ENCODE measurements at places on chromosomes 6 and 20.

DNA sequence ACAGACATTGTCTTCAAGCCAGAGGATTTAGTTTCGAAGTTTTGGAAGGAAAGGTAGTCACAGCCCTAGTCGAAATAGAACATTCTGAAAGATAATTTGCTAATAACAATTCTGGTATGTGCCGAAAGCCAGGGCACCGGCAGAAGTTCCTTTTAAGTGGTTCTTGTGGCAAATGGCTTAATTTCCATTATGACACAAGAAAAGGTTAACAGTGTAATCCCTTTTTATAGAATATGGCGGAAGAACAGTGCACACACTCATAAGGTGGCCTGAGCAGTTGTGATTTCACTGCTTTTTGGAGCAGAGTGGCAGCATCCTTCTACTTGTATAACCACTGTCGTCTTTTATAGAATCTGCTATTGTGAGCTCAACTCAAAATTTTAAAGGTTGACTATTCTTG, 152.4 kb downstream of the SASH1 start:
- no peak for DNase-seq

DNA sequence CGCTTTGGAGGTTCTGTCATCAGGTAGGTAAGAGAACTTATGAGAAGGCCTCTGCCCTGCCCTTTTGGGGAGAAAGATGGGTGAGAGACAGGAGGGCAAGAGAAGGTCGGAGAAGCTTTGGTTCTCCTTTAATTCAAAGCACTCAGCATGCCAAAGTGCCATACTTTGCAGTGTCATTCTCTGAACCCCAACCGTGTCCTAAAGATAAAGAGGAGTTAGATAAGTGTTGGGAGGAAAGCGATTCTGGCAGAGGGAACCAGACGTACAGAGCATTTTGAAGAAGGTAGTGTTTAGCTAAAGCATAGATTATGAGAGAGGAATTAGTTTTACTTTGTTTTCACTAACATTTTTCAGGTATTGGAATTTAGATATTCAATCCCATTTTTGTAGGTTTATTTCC, 40.3 kb downstream of the NKAIN2 start:
- no peak for DNase-seq

DNA sequence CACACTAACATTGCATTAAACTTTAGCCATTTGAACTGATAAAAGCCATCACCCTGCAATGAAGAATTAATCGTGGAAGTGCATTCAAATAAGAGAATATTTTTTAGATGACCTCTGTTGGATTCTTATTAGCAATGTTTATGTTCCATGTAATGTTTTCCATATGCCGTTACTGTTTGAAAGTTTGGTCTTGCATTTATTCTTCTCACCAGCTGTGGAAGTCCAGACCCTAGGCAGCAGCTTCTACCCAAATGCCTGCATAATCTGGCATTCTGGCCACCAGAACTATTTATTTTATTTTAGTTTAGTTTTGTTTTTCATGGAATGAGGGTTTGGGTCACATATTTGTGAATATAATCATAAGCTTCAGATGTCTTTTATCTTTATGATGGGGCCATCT, 140.4 kb downstream of the SAMD5 start:
- DNase-seq: no peak

- DNase-seq: no peak
Observed at GRCh38 chr6:167549213-167549612, 224.3 kb downstream of the TTLL2 start.

- peak; percentile 40 for DNase-seq
Observed at GRCh38 chr6:130365166-130366106, at the start of gene TMEM200A. Gene TMEM200A (plus strand): TSS chr6:130366017. CDS start chr6:130440423, 74,406 bp downstream.

DNA sequence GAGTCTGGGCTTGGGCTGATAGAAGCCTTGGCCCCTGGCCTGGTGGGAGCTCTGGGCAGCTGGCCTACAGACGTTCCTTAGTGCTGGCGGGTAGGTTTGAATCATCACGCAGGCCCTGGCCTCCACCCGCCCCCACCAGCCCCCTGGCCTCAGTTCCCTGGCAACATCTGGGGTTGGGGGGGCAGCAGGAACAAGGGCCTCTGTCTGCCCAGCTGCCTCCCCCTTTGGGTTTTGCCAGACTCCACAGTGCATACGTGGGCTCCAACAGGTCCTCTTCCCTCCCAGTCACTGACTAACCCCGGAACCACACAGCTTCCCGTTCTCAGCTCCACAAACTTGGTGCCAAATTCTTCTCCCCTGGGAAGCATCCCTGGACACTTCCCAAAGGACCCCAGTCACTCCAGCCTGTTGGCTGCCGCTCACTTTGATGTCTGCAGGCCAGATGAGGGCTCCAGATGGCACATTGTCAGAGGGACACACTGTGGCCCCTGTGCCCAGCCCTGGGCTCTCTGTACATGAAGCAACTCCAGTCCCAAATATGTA, 957 bp upstream of the VEGFA start:
- no peak for DNase-seq

- no peak for DNase-seq
Observed at GRCh38 chr6:133997267-133997666, 44.2 kb downstream of the TBPL1 start.

GRCh38 chr6:41352396-41352795, 17.0 kb downstream of the NCR2 start:
- no peak for DNase-seq

DNA sequence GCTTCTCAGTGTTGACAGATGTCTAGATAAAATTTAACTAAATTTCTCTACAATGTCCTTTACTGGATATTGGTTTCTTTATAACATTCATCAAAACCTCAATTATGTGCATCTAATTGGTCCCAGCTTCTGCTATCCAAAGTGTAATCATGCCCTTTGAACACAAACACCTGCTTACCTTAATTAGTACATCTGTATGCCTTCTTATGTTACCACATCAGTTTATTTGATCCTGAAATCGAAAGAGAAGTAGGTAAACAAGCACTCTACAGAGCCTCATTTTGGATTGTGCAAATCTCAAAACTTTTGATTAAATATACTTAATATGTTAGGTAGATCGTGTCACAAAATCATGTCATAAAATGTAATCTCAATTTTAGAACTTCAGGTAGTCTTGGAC, 36.5 kb downstream of the TAB2 start:
- no peak for DNase-seq

GRCh38 chr20:4814696-4815252, 93.1 kb downstream of the PRND start:
- DNase-seq: peak; percentile 52

DNA sequence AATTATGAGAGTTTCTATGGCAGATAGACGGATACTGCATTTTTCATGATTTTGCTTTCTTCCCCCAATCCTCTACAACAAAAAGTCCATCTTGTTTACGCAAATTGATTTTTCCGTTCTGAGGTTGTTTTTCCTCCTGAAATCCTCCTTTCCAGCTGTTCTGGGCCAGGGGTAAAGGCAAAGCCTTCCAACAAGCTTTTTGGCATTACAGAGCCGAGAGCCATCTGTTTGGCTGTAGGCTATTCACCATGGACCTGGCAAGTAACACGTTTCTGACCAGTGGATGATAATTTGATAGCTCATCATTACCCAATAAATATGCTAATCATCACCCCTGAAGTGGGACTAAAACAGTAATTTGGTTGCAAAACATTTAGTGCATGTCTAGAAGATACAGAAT, 226.5 kb downstream of the CBLN4 start:
- no peak for DNase-seq

DNA sequence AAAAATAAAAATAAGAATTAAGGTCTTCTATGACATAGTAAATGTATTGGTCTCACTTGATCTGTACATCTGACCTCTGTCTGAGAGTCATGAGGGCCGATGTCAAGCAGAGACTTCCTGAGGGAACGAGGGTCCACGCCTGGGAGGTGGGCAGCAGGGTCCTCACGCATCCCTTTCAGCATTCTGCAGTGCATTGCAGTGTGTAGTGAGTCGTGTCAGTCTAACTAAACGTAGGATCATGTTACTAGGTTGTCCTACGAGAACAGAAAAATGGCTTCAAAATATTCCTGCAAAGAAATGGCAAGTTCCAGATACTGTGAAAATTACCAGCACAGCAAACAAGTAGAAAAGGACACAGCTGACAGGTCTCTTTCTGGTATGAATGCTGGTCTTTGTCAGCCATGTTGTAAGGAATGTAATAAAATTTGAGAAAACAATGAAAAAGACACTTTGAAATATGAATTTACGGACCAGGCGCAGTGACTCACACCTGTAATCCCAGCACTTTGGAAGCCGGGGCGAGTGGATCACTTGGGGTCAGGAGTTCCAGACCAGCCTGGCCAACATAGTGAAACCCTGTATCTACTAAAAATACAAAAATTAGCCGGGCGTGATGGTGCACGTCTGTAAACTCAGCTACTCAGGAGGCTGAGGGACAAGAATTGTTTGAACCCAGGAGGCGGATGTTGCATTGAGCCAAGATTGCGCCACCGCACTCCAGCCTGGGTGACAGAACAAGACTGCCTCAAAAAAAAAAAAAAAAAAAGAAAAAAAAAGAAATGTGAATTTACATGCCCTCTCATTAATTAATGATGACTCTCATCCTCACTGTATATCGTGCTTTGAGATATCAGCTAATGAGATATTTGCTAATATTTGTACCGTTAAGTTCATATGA, 2.4 kb upstream of the AHCY start:
- DNase-seq: no peak

- DNase-seq: no peak
Observed at GRCh38 chr20:24873025-24873620, 75.9 kb upstream of the CST7 start.

- no peak for DNase-seq
Observed at GRCh38 chr20:50510706-50511542, 741 bp downstream of the PTPN1 start.

DNA sequence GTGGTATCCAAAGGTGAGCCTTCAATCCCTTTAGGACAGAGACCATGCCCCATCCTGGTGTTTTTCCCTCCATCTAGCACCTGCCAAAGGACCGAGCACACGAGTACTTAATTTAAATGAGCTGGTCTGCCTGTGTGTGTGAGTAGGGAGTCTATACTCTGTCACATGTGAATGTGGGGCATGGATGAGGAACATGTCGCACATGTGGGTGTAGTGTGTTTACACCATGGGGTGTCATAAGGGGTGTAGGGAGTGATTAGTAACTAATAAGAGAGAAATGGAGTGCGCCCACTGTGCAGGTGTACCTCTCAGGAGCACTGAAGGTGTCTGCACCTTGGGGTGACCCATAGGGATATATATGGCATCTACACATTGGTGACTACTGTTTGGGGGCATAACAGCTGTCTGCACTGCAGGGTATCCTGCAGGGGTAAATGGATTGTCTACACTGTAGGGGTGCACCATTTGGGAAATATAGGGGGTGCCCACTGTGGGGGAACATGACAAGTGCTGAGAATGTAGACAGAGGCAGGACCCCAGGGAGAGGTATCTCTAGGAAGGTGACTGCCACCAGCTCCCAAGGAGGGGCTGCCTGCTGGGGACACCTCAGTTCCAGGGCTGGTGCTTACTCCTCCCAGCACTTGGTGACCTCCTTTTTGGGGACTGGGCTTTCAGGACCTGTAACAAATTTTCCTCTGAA, 53.5 kb downstream of the EBF4 start:
- no peak for DNase-seq

GRCh38 chr6:110786696-110787095, 28.6 kb downstream of the CDK19 start:
- no peak for DNase-seq

DNA sequence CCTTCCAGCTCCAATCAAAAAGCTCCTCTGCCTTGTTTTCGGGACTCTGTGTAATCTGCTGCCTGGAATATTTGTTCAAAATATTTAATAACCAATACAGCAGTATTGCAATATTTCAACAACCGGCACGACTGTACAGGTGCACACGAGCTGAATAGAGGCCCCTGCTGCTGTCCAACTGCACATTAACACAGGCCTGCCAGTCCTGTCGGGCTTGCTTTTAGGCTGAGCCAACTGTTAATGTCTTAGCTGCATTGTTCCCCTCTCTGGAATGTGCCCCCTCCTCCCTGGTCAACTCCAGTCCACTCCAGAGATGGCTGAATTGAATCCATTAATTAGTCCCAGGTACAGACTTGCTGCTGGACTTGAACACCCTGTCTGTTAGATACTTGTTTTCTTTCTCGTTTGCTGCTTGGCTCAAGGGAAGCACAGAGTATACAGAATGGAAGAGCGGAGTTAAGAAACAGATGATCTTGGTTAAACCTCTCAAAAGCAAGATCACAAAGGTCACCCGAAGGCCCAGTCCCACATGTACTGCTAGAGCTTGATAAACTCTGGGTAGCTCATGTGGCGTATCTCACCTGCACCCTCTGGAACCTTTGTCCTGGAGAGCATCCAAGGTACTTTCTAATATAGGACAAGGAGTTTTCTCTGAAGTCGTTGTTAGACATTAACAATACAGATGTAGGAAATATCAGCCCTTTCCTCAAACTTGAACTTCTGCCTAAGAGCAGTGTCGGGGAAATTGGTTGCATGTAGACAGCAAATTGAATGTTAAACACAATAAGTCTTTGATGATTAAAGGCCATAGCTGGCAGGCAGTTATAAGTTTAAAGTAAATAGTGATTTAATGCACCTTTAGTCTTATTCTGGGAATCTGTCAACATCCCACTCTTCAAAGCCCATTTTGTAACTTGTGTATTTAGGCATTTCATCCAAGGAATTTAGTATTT, 31.9 kb downstream of the SHLD1 start:
- DNase-seq: no peak

GRCh38 chr6:142440600-142441293, 138.9 kb downstream of the ADGRG6 start:
- DNase-seq: no peak

- DNase-seq: no peak
Observed at GRCh38 chr6:134177753-134178160, 125.3 kb upstream of the SLC2A12 start.

DNA sequence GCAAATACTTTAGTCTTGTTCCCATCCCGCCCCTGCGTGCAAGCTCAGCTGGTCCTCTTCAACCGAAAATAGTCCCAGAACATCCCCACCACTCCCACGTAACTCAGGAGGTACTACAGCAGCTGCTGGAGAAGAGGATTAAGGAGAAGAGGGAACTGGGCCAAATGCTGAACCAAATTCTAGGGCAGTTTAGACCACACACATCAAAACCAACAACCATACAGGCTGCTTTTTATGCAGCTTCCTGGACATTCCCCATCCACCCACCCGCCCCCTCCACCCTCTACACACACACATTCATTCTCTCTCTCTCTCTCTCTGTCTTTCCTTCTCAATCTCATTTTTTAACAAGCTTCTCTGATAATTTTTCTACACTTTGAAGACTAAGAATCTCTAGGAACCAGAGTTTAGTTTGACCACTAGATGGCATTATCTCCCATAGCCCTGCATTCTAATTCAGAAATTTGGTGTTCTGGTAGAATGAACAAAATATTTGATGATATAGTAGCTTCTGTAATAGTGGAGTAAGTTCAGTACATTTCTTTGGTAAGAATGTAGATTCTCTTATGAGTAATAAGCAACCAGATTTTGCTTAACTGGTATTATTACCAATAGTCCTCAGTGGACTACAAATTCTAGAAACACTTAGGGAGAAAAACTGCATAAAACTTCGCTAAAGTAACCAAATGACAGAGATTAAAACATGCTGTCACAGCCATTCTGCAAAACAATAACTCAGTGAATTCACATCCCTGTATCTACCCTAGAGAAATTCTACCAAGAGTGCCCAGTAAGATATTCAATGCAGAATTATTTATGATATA, 52.1 kb upstream of the BEND6 start:
- no peak for DNase-seq

Measured in GM12892 (cell line).